Urinary bladder (tissue), 4 donors: ENCODE measurements at places on chromosomes 12 and 14.

DNA sequence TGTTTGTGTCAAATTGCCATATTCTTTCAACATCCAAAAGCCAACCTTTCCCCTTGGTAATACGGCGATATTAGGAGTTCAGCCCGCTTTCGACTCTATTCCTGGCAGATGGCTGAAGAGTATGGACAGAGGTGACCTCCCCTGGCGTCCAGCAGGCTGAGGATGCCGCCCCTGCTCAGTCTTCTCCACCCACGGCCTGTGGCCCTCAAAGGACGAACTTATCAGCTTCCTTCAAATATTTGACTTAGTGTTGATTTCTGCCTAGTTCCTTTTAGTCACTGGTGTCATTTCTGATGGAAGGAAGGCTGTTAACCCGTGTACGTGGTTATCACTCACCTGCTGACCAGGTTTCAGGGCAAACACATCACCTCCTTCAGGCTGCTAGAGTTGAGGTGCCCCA is 65.0 kb downstream of the TESC start:
- DNase-seq = no peak

GRCh38 chr14:75247286-75247922 is 31.2 kb upstream of the FOS start:
- DNase-seq = no peak

DNA sequence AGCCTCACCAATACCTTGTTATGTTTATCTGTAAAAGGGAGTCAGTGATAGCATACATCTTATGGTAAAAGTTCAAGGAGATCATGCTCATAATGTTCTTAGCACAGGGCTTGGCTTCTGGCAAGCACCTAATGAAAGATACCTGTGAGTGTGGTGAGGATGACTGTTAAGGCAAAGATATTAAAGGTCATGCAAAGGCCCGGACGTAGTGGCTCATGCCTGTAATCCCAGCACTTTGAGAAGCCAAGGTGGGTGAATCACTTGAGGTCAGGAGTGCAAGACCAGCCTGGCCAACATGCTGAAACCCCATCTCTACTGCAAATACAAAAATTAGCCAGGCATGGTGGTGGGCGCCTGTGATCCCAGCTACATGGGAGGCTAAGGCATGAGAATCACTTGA is 425.9 kb upstream of the TBX3 start:
- no peak for DNase-seq

DNA sequence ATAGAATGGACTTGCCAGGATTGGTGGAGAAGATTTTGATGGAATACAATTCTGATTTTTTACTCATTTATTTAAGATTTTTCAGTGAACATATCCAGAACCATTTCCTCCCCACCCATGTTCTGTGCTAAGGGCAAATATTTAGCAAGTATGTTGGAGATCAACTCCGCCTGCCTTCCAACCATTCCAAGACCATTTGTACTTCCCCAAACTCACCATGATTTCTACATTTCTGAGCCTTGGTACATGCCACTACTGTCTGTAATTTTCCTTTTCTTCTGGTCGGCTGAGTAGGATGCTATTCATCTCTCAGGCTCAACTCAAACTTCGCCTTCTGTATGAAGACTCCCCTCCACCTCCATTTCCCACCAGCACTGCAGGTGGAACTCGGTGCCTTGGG is 150.6 kb downstream of the NTF3 start:
- no peak for DNase-seq

- no peak for DNase-seq
Observed at GRCh38 chr12:56641219-56641618, 4.6 kb downstream of the ATP5F1B start.

DNA sequence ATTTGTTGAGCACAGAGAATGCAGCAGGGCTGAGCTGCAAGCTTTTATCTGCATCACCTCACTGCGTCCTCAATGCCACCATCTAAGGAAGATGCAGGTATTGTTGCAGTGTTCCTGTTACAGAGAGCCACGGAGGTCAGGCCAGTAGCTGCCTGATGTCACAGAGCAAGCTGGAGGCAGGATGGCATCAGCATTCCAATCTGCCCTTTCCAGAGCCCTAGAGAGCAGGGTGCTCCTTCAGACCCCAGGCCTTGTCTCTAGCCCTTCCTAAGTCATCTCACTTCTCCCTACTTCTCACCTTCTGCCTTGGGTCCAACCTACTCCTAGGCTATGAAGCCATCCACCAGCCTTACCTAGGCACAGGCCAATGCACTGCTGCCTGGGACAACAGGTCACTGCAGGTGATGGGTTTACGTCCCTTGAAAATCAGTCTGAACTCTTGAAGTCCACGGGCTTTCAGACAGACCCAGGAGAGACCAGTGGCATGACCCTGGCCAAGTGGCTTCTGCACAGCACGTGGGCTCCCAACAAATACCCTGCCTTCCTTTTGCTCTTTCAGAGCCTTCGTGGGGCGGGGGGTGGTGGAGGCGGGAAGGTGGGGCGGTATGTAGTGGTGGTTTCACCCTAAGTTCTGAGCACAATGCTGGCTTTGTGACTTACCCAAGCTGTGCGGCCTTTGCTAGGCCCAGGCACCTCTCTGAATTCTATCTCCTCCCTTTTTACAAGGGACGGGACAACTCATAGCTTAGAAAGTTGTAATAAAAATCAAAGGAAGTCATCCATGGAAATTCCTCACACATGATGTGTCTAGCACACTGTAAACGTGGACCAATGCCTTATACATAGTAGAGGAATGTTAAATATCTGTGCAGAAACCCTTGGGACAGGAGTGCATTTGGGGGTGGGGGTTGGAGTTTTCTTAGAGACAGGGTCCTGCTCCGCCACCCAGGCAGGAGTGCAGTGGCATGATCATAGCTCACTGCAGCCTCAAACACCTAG is 136.0 kb downstream of the KSR2 start:
- DNase-seq = no peak

DNA sequence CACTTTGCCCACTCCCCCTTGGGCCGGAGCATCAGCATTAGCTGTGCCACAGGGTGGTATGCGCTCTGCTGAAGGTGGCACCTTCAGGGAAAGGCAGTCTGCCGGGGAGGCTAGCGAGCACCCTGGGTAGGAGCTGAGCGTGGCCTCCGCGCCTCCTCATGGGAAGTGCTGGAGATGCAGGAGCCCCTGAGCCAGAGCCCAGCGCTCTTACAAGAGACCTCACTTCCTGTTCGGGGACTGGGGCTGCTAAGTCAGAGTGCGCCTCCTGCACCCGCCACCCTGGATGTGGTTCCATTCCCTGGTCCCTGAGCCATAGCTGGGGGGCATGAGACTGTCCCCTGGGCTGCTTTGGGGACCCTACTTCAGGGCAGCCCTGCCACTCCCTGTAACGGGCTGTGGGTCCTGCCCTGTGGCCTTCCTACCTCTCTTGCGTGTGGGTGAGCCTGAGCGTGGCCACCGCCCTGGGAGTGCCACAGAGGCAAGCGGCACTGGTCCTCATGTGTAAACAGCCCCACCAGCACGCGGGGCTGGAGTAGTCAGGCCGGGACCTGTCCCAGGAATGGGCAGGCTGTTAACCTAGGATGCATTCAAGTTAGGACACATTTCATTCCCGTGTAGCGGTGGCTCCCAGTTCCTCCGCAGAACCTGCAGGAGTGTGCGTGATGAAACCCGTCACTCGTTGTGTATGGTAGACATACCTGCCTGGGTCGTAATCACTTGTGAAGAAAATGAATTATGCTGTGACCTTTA is 19.4 kb downstream of the COA8 start:
- no peak for DNase-seq

- DNase-seq = no peak
Observed at GRCh38 chr12:71652656-71653055, 11.0 kb downstream of the ZFC3H1 start.

- DNase-seq = no peak
Observed at GRCh38 chr12:6765048-6765633, 1.0 kb upstream of the PTMS start.

GRCh38 chr12:62625228-62625627 is 158.6 kb downstream of the MON2 start:
- no peak for DNase-seq
